Colonic mucosa (tissue), 4 donors: ENCODE measurements at places on chromosomes 16 and 17. TPM values are rescaled to one million over a fixed set of nuclear protein-coding genes. Genes with fewer than 3 reads are reported as not detected.

- DNase-seq, result no peak
- H3K4me1 ChIP-seq, result peaks cover 10% of the 10 kb centered on the region
- H3K27ac ChIP-seq, result no peak overlapping the region
- no peaks in the 10 kb centered on the region for H3K27me3 ChIP-seq
- no peak overlapping the region for H3K4me3 ChIP-seq
- H3K36me3 ChIP-seq, result no peaks in the 10 kb centered on the region
Observed at GRCh38 chr17:77420095-77420803, 279.5 kb downstream of the SEC14L1 start.

DNA sequence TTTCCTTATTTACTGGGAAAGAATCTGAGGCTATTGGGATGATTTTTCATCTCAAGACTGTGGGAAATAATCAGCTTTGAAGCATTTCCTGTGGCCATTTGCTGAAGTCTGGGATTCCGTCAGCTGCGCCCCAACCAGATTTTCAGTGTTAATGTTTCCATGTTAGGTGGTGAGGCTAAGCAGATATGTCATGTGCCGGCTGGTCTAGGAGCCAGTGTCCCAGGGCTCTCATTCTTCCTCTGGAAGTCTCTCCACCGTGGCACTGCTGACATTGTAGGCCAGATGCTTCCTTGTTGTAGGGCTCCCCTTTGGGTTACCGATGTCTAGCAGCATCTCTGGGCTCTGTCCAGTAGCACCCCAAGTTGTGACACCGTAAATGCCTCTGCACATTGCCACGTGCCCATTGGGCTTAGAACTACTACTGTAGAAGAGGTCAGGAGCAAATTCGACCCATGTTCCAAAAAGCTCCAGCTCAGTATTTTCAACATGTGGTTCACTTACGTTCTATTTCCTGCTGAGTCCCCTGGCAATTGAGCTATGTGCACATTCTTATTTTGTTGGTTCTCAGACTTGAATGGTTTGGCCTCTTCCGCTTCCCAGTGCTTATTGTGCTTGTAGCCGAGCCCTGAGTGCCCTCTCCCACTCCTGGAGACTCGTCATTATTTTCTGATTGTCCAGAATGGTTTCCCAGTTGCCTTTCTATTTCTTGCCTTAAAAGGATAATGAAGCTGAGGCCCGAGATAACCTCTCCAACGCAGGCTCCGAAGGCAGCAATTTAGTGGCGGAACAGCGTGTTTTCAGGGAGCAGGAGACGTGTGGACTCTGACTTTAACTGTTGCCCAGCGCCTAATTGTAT, 82.2 kb downstream of the SPECC1 start:
- no peaks in the 10 kb centered on the region for H3K36me3 ChIP-seq
- no peak for DNase-seq
- H3K4me3 ChIP-seq, result no peak overlapping the region
- H3K27me3 ChIP-seq, result no peaks in the 10 kb centered on the region

DNA sequence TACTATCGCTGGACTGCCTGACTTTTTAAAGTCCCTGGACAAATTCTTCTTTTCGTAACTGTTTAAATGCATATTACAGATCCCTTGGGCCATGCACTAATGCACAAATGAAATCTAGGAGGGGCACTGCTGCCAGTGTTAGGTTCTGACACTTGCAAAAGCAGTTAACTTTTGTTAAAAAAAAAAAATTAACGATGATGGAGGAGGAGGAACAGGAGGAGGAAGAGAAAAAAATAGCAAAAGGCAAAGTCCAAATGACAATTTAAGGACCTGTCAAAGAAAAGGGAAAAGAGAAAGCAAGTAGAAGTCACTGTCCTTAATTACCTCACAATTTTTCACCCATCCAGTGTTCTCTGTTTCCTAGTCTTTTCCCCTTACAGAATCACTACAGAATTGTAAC, 97.8 kb upstream of the CORO6 start:
- H3K36me3 ChIP-seq, result no peaks in the 10 kb centered on the region
- no peaks in the 10 kb centered on the region for H3K27me3 ChIP-seq
- no peaks in the 10 kb centered on the region for H3K4me1 ChIP-seq
- H3K4me3 ChIP-seq, result no peak overlapping the region
- no peak overlapping the region for H3K27ac ChIP-seq

DNA sequence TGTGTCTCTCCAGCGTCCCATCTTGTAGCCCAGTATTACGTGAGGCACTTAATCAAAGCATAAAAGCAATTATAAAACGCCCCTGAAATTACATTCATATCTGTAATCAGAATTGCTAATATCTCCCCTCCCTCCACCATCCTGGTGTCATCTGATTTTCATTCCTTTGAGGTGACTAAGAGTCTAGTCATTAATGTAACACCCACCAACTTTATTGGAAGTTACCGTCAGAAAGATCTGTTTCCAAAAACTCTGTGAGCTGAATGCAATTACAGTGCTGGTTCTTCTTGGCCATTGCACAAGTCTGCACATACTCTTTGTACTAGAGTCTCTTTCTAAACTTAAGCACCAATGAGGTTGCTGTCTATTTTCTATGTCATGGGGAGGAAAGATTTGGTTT, 12.5 kb upstream of the MAF start:
- H3K27ac ChIP-seq, result no peak overlapping the region
- H3K4me1 ChIP-seq, result no peaks in the 10 kb centered on the region
- no peaks in the 10 kb centered on the region for H3K36me3 ChIP-seq

GRCh38 chr17:13429201-13429600, 172.5 kb downstream of the HS3ST3A1 start:
- H3K27ac ChIP-seq, result no peak overlapping the region
- no peaks in the 10 kb centered on the region for H3K27me3 ChIP-seq

- H3K36me3 ChIP-seq, result no peaks in the 10 kb centered on the region
- H3K27ac ChIP-seq, result no peak overlapping the region
- no peaks in the 10 kb centered on the region for H3K27me3 ChIP-seq
- H3K4me3 ChIP-seq, result no peak overlapping the region
- no peaks in the 10 kb centered on the region for H3K4me1 ChIP-seq
Observed at GRCh38 chr16:88339930-88340754, 42.6 kb upstream of the ZNF469 start.

DNA sequence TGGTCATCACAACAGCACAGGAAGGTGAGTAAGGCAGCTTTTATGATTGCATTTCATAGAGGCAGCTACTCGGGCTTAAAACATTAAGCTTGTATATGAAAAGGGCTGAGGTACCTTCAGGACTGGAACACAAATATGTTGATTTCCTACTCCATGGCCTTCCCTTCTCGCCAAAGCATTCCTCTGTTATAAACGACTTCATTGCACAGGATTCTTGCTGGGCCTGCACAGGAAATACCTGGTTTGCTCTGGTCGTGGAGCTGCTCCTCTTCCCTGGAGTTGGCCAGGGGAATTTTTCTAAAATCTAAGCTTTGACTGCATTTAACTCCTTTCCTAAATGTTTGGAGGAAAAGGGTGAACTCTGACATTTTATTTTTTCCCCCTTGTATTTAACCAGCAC, 49.0 kb downstream of the CHD9 start:
- H3K36me3 ChIP-seq, result no peaks in the 10 kb centered on the region
- DNase-seq, result no peak
- peaks cover 15% of the 10 kb centered on the region for H3K4me1 ChIP-seq
- no peak overlapping the region for H3K27ac ChIP-seq

DNA sequence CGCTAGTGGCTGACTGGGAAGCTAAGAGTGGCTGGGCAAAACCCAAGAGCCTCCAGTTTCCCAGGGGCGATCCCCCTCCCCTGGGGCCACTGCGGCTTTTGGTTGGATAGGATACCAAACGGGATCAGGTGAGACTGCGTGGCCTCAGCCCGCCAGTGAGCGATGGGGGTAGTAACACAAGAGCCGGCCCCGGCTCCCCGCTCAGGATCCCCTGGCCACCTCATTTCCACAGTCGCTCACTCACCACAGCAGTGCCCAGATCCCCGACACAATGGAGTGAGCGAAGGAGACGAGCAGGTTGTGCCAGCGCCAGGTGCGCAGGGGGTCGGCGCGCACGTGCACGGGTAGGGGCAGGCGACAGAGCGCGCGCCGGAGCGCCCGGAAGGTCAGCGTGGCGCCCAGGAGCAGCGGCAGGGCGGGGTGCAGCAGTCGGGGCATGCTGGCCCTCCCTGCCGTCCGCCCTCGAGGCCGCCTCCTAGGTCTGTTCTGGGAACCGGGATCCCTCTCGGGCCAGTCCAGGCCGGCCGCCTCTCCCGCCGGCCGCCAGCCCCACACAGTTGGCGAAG, 290 bp downstream of the TLCD1 start:
- H3K36me3 ChIP-seq, result peaks cover 12% of the 10 kb centered on the region
- H3K27ac ChIP-seq, result peak overlapping the region; percentile 99
- peak overlapping the region; percentile 81 for H3K4me3 ChIP-seq

GRCh38 chr16:78290395-78290794, 190.9 kb downstream of the WWOX start:
- no peak overlapping the region for H3K27ac ChIP-seq
- no peaks in the 10 kb centered on the region for H3K4me1 ChIP-seq
- no peaks in the 10 kb centered on the region for H3K27me3 ChIP-seq
- H3K4me3 ChIP-seq, result no peak overlapping the region
- DNase-seq, result no peak

- no peak overlapping the region for H3K27ac ChIP-seq
- H3K4me3 ChIP-seq, result no peak overlapping the region
- DNase-seq, result no peak
Observed at GRCh38 chr17:8697323-8697741, 47.3 kb downstream of the CCDC42 start.

Gene KRT14
- total RNA-seq, result not detected

Gene TNK1
- 18.0 TPM for total RNA-seq

Gene TBX4
- not detected for total RNA-seq

Gene SLC13A2
- total RNA-seq, result 40.5 TPM

Gene NOTUM
- not detected for total RNA-seq

Gene GP2
- 5.3 TPM for total RNA-seq

Gene ABCA10
- total RNA-seq, result 1.8 TPM

Gene ITGB4
- total RNA-seq, result 272 TPM

Gene MYOCD
- 20.5 TPM for total RNA-seq
